ENCODE measurements at places on chromosomes 16 and 17.

- DNase-seq: no peak
These were observed 42.6 kb upstream of the ZNF469 start for GRCh38 chr16:88339930-88340754.

DNA sequence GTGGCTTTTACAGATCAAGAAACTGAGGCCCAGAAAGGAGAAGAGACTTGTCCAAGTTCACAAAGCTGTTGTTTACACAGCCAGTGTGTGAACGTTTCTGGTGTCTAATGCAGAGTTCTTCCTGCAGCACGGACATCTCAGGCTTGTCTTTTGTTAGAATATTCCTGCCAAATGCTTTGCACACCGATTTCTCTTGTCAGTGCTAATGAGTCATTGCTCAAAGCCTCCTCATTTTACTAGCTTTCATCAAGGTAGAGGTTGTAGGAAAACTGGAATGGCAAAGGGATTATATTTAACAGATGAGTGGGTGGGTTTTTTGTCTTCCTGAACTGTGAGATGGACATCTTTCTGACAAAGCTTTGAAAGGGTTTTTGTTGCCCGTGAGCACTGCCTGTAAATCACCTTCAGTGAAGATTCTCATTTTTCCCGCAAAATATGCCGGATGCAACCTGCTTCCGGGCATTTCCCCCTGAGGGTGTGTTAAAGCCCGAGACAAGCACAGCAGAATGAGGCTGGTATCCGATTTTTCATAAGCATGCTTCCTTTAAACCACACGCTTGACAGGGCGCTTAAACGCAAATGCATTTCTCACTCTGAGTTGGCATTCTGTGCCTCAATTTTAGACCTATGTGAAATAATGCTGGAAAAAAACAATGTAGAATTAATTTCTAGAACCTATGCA, 14.7 kb downstream of the PMM2 start:
- DNase-seq: no peak

- no peak for DNase-seq
These were observed 11.6 kb downstream of the KRT33A start for GRCh38 chr17:41338961-41339485.

- no peak for DNase-seq
These were observed 831 bp upstream of the RCVRN start for GRCh38 chr17:9905902-9906301.

DNA sequence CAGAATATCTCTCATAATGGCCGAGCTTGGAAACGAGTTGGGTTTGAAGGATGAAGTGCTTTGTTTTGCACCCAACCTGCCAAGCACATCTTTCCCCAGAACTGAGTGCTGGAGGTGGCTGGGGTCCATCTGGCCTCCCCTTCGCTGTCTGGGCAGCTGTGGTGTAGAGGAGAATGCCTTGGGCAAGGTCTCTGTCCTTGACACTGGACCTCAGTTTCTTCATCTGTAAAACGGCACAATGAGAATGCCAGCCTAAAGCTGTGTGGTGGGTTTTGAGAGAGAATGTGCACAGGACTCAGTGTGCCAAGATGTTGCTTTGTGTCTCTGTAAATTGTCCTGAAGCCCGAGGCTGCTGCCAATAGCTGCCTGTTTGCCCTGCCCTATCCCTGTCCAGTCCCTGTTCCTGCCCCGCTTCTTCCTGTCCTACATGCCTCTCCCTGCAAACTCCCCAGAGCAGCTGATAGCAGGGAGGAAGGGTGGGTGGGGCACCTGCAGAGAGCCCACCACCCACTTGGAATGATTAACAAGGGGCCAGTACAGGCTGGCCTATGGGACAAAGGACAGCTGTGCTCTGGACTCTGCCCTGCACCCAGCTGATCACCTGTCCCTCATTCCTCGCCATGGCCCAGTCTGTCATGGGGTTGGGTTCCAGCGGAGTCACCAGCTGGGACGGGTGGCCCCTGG, 15.3 kb downstream of the LASP1 start:
- DNase-seq: no peak

DNA sequence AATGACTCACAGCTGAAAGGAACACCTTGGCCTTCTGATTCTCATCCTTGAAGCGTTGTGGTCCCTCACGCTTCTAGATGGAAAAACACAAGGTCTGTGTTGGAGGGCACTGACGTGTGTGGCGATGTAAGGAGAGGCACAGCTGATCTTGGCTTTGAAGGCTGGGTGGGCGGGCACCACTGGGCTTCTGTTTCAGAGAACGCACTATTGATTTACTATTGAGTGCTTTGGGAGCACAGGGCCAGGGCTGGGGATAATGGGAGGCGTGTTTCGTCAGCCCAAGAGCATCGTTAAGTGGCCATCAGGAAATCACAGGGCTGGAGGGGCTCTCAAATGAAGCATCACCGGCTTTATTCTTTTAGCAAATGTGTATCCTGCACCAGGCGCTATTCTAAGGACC, 70.7 kb downstream of the CMIP start:
- no peak for DNase-seq

- no peak for DNase-seq
These were observed 25.0 kb downstream of the CDK12 start for GRCh38 chr17:39486242-39486641.

DNA sequence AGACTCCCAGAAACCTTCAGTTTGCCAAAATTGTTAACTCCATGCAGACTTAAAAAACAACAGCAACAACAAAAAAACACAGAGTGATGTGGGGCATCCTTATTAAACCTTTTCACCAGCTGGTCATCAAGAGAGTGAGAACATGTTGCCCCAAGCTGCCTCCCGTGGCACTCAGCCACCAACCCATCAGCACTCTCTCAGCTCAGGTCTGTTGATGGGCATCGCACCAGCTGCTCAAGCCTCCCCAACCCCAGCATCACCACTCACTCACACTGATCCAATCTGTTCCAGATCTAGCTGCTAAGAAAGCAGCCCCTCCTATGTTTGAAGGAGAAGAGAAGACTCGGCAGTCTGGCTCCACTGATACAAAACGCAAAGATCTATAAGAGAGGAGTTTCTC, 46.8 kb downstream of the SLC39A11 start:
- no peak for DNase-seq

DNA sequence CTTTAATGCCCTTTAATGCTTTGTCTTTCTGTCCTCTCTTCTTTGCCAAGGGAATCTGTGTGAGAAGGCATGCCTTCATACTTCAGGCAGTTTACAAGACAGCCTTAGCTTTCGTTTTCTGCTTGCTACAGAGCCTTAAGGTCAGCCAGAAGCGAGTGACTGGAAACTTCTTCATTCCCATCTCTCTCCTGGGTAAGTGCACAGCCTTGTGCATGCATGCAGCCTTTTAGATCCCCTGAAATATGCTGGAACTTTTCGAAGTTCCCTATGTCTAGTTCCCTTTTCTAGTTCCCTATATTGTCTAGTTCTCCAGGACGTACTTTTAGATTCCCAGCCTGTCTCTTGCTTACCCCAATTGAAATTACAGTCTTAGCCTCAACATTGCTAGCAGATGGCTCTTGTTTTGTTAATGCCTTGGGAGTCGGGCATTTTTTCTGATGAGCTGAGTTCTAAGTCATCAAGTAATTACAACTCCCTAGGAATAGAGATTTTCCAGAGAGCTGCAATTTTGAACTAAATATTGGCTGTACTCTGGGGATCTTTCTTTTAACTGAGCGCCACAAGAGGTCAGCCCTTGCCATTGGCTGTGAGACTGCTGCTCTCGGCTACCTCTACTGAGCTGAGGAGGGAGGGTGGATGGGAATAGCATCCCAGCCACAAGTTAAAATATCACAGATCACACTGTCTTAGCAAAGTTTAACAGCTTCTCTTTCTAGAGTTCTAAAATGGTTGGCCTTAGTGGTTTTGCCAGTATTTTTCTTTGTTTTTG, 22.7 kb upstream of the PPM1D start:
- DNase-seq: peak; percentile 47

- peak; percentile 65 for DNase-seq
These were observed 24.2 kb downstream of the FAM20A start for GRCh38 chr17:68576811-68577496.

DNA sequence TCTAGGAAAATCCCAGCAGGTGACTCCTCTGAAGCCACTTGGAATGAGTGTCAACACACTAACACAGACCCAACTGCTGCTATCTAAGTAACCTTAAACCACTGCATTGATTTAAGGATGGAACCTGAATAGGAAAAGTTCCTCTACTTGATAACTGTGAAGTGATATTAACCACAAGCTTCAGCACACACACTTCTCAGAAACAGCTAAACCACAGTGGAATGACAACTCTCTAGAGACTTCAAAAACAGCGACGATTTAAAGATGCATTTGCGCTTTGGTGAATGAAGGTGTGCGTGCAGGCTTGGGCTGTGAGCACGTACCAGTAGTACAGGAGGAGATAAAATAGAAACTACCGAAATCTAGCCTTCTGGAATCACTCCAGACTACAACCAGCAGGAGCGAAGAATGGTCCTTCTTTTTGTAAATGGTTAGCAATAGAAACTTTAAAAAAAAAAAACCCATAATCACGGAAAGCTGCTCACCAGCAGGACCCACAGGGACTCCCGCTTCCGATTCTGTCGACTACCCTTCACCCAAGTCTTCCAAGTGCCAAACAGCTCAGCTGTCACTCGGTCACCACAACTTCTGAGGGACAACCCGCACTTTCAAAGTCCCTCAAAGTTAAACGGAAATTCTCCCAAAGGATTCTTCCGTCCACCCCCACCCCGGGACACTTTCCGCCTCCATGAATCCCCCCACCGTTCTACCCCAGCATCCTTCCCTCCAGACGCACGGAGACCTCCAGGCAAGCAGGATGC, 137.7 kb upstream of the CORO6 start:
- DNase-seq: no peak

DNA sequence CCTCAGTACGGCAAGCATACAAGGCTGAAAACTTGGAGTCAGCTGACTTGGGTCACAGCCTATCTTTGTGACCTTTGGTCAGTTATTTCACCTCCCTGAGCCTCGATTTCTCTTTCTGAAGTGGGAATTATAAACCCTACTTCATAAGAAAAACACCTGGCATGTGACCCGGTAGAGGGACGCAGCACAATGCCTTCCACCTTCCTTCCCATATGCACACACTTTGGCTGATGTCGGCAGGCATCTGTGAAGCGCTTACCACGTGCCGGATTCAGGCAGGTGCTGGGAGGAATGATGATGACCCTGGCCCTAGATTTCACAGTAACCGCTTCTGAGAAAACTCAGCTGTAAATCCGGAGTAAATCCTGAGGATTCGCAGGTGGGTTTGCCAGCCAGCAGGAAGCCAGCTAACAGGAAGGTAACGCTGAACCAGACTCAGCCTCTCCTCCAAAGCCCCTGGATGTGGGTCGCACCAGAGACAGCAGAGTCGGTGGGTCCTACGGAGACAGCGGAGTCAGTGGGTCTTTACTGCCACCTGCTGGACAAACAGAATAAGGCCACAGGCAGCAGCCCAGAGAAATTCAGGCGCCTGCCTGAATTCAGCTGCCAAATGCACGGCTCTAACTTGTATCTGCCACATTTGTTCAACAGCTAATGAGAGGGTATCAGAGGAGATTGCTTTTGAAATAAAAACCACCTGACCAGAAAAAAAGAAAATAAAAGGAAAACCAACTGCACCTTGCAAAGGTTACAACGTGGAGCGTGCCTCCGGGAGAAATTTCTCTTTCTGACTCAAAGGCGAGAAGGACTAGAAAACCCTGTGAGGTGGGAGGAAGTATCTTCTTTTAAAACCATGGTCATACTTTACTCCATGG, 16.6 kb downstream of the COPRS start:
- DNase-seq: peak; percentile 85

GRCh38 chr16:28112908-28113307, 49.4 kb upstream of the GSG1L start:
- DNase-seq: no peak

- no peak for DNase-seq
These were observed 48.4 kb downstream of the MPRIP start for GRCh38 chr17:17090642-17091103.

GRCh38 chr16:29662000-29662728, 883 bp upstream of the SPN start:
- DNase-seq: no peak

DNA sequence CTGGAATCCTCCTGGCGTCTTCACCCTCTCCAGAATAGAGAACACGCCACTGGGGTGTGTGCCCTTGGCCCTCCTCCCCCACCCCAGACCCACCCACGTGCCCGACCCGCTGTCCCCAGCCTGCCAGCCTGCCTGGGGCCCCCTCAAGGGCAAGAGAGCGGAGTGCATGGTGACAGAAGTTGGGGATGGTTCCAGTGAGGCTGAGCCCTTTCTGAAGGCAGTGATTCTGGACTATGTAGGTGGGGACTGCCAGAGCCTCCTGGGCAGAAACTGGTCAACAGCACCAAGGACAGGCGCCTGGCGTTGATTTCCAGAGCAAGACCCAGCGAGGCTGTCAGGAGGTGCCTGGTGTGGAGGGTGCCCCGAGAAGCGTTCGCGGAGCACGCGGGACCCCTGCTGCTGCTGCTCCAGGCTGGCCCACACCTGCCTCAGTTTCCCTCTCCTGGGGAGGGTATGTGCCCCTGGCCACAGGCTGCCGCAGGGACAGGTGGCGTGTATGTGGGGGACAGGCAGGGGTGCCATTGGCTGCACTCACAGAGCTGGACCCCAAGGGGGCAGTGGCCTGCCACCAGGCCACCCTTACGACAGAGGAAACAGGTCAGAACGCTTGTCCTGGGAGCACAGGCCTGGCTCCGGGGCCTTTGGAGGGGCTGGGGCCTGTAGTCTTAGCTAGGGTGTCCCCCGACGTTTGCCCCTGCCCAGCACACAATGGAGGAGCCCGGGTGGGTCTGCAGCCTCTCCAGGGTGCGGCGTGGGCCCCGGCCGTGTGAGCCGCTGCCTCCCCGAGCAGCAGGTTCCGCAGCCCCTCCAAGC, 1.2 kb downstream of the SSTR5 start:
- no peak for DNase-seq

DNA sequence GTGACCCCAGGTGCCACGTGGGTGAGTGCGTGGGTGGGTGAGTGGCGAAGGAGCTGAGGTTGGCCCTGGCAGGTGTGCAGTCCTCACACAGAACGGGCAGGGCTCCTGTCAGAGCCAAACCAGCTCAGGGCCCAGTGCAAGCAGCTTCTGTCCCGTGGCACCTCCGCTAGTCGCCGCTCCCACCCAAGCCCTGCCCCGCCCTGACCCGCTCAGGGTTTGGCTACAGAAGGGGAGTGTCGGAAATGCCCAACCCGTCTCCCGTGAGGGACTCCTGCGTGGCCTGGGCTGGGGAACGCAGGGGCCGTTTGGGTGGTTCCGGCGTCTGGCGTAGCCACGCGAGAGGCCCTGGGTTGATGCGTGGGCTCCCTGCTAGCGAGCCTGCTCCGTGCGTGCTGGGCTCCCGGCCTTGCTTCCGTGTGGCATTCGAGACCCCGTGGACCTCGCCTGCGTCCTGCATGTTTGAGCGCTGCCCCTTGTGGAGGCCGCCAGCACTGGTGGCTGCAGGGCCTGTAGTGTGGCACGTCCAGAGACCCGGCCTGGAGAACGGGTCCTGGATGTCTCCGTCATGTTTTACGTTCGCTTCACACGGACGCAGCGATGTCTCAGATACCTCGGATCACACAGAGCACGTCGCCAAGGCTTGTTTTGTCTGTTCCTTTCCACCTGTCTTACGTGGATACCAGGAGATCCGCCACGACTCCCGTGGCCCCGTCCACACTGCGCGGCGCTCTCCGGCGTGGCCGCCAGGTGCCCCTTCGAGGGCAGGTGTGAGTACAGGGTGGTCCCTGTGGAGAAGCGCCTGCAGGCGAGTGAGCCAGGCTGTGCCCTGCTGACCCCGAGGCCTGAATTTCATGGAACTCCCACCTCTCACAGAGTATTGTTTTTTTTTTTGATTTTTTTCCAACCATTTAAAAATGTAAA, 10.2 kb downstream of the CAPN15 start:
- DNase-seq: no peak

Data from right forelimb (tissue), 1 donor.